ENCODE measurements at places on chromosomes 2 and 18. TPM values are rescaled to one million over a fixed set of nuclear protein-coding genes. Genes with fewer than 3 reads are reported as not detected.

GRCh38 chr18:60649107-60649506 is 276.5 kb upstream of the MC4R start:
- no peak for DNase-seq

DNA sequence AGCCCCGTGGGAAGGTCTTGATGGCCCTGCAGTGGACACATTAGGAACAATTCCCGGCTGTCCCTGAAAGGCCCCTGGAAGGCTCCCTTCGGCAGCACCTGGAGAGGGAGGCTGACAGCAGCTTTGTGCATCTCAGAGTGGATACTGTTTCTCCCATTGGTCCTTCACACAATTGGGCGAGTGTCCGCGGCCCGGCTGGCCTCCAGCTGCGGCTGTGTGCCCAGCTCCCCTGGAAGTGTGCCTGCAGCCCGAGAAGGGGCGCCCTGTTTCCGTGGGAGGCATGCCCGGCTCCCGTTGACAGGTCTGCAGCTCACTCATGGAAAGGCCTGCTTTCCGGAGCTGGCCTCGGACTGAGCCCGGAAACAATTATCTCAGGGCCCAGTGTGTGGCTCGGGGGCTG is 103.7 kb downstream of the LPIN1 start:
- no peak for DNase-seq

- DNase-seq: peak; percentile 15
Observed at GRCh38 chr18:55998071-55998522, 410.1 kb upstream of the TCF4 start.

DNA sequence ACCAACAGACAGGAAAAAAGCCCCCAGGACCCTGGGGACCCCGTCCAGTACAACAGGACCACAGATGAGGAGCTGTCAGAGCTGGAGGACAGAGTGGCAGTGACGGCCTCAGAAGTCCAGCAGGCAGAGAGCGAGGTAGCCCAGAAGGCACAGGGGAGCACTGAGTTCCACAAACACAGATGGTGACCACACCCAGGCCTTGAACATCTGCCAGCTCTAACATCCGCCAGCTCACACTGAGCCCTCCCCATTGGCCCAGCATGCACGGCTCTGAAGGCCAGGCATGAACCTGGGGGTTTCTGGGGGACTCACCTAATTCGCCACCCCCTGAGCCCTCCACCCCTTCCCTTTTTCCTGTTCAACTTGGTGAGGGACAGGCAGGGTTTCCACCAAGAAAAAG is 25.6 kb upstream of the PRLH start:
- DNase-seq: peak; percentile 75

Gene LINC00305
- not detected for total RNA-seq

GRCh38 chr2:55425431-55425831 is 5.8 kb upstream of the CCDC88A start:
- no peak for DNase-seq

- no peak for DNase-seq
Observed at GRCh38 chr2:24329700-24330099, 30.6 kb downstream of the ITSN2 start.

- no peak for DNase-seq
Observed at GRCh38 chr2:56376699-56377665, 193.2 kb downstream of the CCDC85A start.

- peak; percentile 19 for DNase-seq
Observed at GRCh38 chr2:237171396-237171795, 85.7 kb downstream of the COPS8 start.

Gene GPR55
- 3.0 TPM for total RNA-seq

GRCh38 chr18:6835345-6835744 is 105.8 kb downstream of the ARHGAP28 start:
- no peak for DNase-seq

DNA sequence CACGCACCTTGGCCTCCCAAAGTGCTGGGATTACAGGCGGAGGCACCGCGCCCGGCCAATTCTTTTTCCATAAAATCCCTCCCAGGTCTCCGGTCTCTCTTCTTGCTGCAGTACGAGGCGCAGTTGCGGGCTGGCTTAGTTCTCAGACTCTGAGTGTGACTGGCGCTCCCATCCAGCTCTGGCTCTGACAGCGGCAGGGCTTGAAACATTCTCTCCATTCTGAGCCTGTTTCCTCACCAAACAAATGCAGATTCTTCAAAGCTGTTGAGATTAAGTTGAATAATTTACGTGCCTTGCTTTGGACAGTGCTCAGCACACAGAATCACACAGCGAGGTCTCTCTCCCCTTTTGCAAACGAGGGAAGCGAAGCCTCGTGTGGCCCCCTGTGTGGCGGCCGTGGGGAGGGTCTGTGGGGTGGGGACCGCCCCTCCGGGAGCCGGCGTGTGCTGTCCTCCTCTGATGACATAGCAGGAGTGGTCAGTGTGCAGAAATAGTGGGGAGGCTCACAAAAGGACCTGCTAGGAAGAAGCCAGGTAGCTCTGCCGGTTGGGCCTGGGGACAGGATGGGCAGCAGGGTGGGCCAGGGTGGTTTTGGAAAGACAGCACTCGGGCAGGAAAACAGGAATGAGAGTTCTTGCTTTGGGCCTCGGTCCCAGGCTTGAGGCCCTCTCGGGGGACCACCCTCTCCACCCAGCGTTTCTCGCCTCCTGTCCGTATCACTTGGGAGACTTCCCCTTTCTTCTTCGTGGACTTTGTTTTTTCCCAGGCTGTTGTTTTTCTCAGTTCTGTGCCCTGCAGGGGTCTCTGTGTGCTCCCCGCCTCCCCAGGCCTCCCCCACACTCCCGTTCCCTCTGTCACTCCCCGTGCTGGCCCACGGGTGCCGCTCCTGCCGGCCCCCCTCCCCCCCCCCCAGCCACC is 75.0 kb downstream of the KCNG2 start:
- DNase-seq: no peak

- no peak for DNase-seq
Observed at GRCh38 chr2:213022987-213023386, 128.4 kb downstream of the IKZF2 start.

Gene SNX17
- 134 TPM for total RNA-seq
